Tongue (tissue), 3 donors: ENCODE measurements at places on chromosomes 2 and 18. TPM values are rescaled to one million over a fixed set of nuclear protein-coding genes. Genes with fewer than 3 reads are reported as not detected.
A peak's percentile ranks its signal among the peaks of the same experiment; 100 is the strongest.

The FSIP2 gene
- 3.1 TPM for total RNA-seq

- DNase-seq: no peak
These were observed 45.5 kb upstream of the CAB39 start for GRCh38 chr2:230666885-230667712.

DNA sequence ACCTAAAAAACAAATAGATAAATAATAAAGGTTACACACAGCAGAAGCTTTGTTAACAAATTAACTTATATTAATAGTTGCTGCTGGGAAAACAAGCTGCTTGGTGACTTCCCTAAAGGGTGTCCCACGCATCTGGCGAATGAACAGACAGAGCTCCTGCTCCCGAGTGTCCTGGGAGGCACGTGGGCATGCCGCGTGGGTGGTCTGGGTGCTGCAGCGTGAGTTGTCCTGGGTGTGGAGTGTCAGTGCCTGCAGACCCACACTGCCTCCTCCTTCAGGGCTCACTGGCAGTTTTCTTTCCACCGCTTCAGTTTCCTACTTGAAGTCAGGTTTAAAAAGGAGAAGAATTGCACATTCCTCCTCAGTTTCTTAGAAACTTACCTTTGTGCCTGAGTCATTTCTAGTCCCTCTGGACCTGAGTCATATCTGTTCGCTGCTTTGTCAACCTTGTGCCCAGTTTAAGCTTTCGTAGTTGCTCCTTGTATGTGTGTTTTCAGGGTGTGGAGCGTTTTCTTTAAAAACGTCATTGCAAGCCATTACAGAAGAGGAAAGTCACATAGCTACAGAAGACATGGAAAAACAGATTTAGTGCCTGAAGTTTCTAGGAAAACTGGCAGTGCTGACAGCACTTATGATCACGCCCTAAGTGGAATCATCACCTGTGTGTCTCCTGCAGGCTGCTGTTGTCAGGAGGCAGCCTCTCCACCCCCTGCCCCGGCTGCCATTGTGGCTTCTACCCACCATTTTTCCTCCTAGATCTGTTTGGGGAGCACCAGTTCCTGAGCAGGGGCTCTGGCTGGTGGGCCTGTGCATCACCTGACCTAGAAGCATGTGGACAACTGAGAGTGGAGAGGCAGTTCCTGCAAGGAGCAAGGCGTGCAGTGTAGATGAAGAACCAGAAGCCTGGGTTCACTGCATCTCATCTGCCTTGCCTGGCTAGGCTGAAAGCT, 24.5 kb downstream of the IMPA2 start:
- DNase-seq: no peak

DNA sequence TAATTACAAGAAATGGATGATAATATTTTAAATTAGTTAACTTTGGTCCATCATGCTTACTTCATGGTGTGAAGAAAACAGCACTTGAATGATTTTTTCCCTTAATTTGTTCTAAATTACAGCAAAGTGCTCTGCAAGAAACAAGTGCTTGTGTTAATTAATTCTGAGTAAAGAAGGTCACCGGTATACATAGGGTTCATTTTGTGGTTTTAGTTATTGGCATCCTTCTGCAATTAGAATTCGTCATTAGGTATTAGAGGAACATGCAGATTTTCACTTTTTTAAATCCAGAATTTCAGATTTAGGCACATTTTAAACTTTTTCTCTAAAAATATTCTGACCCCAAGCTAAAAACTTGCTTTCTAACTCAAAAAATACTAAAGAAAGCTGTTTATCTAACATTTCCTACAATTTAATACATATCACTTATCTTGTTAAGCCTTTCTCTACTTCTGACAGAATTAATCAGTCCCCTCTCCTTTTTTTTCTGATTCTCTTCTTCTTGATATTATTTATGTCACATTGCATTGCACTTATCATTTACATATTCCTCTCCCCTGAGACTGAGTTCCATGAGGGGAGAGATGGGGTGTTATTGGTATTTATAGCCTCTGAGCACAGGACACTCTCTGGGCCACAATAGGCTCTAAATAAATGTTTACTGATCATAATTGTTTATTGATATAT, 129.2 kb downstream of the PLA2R1 start:
- no peak for DNase-seq

DNA sequence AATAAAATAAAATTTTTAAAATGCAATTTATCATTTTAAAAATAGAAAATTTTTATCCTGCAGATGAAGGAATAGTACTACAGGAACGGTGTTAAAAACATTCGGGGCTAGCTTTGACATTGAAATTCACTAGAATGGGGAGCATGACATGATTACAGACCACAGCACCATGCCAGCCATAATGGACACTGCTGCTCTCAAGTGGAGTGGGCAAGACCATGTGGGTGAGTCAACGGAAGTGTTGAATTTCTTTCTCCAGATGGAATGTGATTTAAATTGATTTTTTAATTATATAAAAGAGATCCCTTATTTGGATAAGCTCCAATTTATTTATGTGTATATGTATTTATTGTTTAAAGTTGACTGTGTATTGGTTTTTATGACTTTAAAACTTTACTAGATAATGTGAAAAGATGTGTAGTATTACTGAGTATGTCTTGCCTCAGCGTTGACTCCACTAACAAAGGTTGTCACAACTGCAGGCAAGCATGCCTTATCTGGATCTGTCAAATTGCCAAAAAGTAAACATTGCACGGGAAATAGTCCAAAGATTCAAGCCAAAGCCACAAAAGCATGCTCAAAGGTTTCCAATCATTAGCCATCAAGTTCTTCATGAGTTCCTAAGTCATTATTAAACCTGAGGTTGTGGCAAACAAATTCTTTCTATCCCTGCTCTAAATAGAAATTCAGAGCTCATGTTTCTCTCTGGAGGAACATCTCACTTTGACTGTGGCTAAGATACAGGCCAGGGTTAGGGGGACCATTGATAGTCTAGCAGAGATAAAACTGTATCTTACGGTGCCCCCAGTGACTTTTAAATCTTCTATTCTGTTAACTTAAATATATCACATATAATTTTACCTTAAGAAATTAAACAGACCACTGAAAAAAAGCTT, 536.9 kb downstream of the TMX3 start:
- peak; percentile 15 for DNase-seq

GRCh38 chr18:32389858-32390257, 80.8 kb downstream of the GAREM1 start:
- no peak for DNase-seq

DNA sequence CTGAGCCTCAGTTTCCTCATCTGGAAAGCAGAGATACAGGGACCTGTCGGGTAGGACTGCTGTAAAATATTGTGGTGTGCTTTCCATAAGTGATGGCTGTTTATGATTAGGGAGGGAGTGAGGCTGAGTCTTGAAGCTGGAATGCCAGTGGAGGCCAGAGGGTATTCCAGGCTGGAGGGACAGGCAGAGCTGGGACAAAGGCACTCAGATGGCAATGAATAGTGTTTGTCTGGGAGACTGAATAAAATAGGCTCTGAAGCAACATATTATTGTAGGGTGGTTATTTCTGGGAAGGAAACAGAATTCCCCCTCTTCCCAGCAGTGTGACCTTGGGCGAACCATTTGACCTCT, 120.7 kb downstream of the INHBB start:
- no peak for DNase-seq

The CCL20 gene
- total RNA-seq: not detected

The STAT4 gene
- total RNA-seq: 4.8 TPM

DNA sequence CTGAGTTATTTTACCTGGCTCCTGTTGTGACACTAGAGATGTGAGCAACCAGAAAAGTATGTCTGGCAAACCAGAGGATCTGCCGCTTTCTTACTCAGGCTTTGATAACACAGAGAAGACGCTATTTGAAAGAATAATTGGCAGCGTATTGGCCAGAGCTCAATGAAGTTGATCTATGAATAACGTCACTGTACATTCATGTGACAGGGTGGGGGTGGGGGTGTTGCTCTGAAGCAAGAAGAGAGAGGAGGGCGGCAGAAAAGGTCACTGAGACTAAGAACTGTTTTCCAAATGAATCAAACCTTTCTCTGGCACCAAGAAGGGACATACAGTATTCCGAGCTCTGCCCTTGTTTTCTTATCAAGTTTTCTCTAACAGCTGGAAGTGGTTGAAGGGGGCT, 1.7 kb upstream of the ONECUT2 start:
- DNase-seq: no peak
